NCI-H526 (cell line): ENCODE measurements at places on chromosomes 1 and 21.

- DNase-seq = no peak
Observed at GRCh38 chr1:46804027-46804889, 5.4 kb downstream of the CYP4B1 start.

DNA sequence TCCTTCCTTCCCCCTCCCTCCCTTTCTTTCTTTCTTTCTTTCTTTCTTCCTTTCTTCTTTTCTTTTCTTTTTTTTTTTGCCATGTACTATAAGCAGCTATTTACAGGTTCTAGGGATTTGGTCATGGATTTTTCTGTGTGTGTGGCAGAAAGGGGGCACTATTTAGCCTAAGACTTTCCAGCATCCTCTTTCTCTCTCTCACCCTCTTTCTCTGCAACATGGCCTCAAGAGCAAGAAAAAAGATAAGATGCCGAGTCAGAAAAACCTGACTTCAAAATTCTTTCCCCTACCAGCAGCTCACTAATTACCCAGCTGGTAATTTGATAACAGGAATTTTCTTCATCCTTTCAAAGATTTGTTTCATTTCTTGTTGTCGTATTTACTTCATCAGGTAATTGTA lies 458.3 kb upstream of the ADAMTS5 start:
- no peak for DNase-seq

GRCh38 chr1:228898582-228898992 lies 163.3 kb downstream of the RHOU start:
- DNase-seq = no peak

GRCh38 chr1:221366495-221367110 lies 375.3 kb downstream of the DUSP10 start:
- DNase-seq = no peak
